ENCODE measurements at places on chromosomes 2 and 18.

DNA sequence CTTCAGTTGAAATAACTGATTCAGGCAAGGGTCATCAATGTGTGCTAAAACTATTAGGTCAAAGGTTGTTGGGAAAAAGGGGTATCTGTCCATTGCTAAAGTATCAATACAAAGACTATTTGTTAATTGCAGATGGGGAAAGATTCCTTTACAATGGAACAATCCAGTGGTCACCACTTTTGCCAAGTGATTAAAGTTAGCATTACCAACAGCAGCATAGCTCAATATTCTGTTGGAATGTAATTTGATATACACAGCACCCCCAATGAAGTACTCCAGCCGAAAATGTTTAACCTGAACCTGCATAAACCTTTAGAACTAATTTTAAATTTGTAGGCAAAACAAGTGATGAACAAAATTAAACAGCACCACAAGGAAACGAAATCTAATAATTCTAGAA, 191.0 kb downstream of the TCF4 start:
- no peak for DNase-seq

- DNase-seq: no peak
These were observed 542 bp downstream of the PGAP1 start for GRCh38 chr2:196925768-196926561.

DNA sequence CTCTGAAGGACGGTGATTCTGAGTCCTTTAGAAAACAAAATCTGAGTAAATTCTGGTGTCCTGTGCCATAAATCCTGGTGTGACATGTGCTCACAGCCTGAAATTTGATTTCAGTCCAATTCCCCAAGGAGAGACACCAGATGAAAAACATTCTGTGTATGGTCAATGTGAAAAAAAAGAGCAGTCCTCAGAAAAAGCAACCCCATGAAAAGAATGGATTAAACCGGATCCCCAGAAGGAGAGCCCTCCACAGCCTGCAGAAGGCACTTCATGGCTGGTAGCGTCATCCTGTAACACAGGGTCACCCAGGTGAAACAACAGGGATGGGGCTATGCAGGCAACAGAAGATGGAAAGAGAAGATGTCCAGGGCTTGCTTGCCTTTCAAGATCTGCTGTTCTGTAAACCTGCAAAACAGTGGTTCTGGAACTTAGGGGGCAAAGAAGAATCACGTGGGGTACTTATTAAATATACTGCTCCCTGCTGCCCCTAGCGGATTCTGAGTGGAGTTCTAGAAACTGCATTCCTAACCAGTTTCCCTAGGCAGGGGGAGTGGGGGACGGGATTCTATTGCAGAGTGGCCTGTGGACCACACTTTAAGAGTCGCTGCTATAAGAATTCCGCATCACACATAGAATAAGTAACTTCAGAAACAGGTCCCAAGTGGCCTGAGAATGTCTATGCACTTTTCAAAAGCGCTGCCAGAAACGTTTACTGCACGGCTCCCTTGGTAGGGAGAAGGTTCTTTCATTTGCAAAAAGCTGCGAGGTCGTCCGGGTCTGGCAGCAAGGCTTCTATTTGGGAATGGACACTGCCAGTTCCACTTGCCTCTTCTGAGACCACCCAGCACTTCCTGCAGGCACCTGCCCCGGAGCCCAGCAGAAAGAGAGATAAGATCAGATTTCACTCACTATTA, 118.9 kb upstream of the ARL5A start:
- no peak for DNase-seq

GRCh38 chr2:83251321-83251872, 1207.7 kb downstream of the SUCLG1 start:
- no peak for DNase-seq

- no peak for DNase-seq
These were observed 18.5 kb downstream of the TMEM177 start for GRCh38 chr2:119697290-119698020.

DNA sequence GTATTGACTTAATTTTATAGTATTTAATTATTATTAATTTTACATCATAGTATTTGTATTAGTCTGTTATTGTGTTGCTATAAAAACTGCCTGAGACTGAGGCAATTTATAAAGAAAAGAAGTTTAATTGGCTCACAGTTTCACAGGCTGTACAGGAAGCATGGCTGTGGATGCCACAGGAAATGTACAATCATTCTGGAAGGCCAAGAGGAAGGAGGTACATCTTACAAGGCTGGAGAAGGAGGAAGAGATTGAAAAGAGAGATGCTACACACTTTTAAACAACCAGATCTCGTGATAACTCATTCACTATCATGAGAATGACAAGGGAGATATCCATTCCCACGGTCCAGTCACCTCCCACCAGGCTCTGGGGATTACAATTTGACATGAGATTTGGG, 2019.4 kb upstream of the PIK3C3 start:
- no peak for DNase-seq

DNA sequence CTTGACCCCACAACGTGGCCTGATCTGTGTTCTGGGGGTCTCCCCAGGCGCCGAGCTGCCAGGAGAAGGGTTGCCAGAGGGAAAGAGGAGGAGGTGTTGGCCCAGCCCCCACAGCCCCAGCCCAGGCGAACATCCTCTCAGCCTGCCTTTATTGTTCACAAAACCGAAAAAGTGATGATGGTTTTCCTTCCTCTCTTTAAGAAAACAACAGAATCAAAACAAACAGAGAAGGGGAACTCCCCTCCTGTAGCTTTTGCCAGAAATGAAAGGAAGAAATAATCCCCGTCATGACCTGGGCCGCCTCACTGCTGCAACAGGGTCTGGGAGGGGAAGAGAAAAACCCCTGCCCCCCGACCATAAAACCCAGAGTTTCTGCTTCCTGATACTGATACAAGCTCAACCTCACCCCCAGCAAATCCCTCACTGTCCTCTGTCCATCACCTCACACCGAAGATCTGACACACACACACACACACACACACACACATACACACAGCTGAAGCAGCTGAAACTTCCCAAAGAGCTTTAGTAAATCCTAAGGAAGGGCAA, 52.0 kb downstream of the ZFP36L2 start:
- no peak for DNase-seq

DNA sequence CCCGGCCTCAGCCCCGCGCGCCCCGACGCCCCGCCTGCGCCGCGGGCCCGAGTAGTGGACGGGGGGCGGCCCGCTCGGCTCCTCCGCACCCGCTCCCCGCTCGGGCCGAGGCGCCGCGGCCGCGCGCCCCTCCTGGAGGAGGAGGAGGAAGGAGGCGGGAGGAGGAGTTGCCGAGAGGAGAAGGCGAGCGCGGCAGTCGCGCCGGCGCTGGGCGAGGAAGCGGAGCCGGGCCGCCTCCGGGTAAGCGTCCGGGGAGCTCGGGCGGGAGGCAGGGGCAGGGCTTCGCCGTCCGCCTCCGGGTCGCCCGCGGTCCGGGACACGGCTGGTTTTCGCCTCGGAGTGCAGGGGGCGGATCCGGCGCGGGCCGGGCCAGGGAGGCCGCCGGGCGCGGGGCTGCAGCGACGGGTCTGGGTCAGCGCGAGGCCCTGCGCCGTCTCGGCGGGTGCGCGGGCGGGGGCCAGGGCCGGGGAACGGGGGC, at the start of gene SOCS6:
Gene SOCS6, plus strand, starts transcription at position 195 of the 478 bp plus-strand sequence. CDS start 35,624 bp downstream, outside the sequence.
- no peak for DNase-seq

GRCh38 chr2:72824224-72824842, 1.5 kb downstream of the EXOC6B start:
- DNase-seq: no peak

GRCh38 chr2:218717262-218717661, 6.6 kb downstream of the TTLL4 start:
- no peak for DNase-seq

- DNase-seq: no peak
These were observed 129.3 kb downstream of the MBP start for GRCh38 chr18:77003316-77003715.

DNA sequence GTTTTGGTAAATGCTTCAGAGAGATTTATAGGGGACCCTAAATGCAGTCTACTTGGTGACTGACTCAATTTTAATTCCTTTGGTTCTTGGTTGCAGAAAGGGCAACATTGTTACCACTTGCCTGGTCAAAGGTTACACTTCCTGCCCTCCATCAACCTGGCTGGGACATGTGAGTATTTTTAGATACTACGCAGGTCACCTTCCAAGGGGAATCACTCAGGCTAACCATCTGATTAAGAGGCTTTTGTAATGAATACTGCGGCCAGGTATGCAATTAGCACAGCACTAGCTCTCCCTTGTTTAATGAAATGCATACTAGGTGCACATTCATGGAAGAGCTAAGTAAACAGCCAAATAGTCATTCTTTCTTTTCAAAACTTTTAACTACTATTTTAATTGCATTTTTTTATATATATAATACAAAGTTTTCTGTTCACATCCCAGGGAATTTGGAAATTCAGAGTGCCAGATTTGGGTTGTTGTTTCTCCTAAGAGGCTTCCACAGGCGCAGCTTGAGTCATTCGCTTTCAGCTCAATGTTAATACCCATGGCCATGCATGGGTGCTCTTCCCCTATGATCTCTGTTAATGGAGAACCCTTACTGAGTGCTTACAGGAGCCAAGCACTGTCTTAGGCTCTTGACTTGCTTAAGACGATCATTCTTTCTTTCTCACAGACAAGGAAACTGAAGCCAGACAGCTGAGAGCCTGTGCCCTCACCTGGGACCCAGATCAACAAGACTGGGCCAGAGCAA, 152.2 kb downstream of the MTX2 start:
- DNase-seq: no peak

GRCh38 chr18:7626922-7627440, 59.9 kb downstream of the PTPRM start:
- DNase-seq: no peak

- DNase-seq: no peak
These were observed 141.6 kb upstream of the TTC39C start for GRCh38 chr18:23872701-23873550.

- DNase-seq: no peak
These were observed 48.8 kb downstream of the ANKRD44 start for GRCh38 chr2:197261808-197262226.

DNA sequence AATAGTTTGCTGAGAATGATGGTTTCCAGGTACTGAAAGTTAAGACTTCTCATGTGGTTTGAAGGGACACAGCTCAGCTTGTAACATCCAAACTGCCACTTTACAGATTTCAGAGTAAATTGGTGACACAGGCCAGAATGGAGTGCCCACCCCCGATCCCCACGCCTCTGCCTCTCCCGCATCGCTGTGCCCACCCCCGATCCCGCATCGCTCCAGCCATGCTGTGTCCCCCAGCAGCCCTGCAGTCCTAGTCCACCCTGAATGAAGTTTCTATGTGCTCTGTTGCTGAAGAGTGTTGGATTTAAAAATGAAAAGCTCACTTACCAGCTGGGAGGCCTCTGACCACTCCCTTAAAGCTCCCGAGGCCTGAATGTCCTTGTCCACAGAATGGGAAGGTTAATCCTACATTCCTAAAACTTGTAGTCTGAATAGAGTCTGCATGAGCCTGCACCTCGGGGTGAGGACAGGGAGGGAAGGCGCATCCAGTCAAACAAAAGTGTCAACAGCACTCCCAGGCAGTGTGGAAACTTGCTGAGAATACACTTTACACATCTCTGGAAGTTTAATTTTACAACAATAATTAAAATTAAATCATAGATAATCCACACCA, 176.4 kb upstream of the ID2 start:
- no peak for DNase-seq

- no peak for DNase-seq
These were observed 131.6 kb upstream of the RAB12 start for GRCh38 chr18:8477615-8478014.

- DNase-seq: no peak
These were observed 114.8 kb upstream of the PTPRM start for GRCh38 chr18:7452331-7452730.

- no peak for DNase-seq
These were observed 33.9 kb downstream of the SNORC start for GRCh38 chr2:232903989-232904388.

- no peak for DNase-seq
These were observed 31.2 kb downstream of the USP37 start for GRCh38 chr2:218536804-218537494.

- DNase-seq: no peak
These were observed 73.7 kb downstream of the FTCDNL1 start for GRCh38 chr2:199777315-199777714.
